ENCODE measurements at places on chromosomes 2 and 18. TPM values are rescaled to one million over a fixed set of nuclear protein-coding genes. Genes with fewer than 3 reads are reported as not detected.

Gene INHBB
- total RNA-seq: 0.09 TPM

Gene MPP4
- total RNA-seq: 0.05 TPM

Gene KCNS3
- 0.52 TPM for total RNA-seq

Gene EMX1
- total RNA-seq: 0.38 TPM

Gene TFCP2L1
- total RNA-seq: 0.80 TPM

Gene LIPG
- 4.2 TPM for total RNA-seq

Gene CD8A
- 181 TPM for total RNA-seq

Gene LTBP1
- total RNA-seq: 17.7 TPM

Gene LHCGR
- 0.05 TPM for total RNA-seq

Gene CDC42EP3
- 18.8 TPM for total RNA-seq

Gene CTIF
- total RNA-seq: 1.7 TPM
